ENCODE measurements at places on chromosomes 1 and 21.

- DNase-seq: no peak
Observed at GRCh38 chr21:37659874-37660273, 256.4 kb downstream of the KCNJ6 start.

DNA sequence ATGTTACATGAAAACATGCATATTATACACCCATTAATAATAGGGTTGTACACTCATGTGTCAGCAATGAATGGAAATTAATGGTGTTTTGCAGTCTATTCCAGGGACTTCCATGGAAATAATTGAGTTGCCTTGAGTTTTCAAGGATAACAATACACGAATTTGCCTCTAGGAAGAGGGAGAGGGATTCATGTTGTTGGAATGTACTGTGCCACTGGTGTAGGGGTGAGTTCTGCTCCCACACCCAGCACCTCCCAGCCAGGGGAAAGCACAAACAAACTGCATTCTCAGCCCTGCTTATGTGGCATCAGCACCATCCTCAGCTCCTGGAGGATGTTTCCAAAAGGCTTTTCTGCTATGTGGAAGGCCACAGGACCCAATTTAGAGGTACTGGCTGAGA, 57.8 kb downstream of the BCAR3 start:
- no peak for DNase-seq

DNA sequence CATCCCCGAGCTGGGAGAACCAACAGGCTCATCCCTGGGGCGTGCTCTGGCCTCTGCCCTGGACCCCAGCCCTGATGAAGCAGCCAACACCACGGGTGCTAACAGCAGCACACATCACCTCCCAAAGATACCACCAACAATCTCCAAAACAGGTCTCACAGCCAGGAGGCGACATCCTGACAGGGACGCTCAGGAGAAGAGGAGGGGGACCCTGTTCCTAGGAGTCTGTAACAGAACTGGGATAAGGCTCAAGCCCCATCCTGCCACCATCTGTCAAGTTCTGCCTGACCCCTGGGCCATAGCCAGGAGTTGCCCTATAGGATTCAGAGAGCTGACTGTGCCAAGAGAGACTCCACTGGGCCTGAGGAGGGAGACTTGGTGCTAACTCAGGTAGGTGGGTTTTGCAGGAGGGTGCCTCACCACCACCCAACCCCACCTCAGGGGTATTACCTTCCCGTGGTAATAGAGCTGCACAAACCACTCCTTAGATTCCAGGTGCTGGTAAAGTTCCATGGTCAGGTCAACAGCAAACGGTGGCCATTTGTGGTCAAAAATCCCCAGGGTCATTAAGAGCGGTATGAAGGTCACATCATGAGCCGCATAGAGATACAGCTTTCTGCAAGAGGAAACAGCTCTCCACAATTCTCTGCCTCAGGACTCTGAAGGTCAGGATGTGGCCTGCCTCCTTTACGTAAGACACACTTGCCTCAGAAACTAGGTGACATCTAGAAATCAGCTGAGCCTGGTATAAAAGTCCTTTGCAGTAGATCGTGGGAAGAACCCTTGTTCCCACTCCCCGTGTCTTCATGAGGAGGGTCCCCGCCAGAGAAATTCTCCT, 22.3 kb downstream of the ACP6 start:
- DNase-seq: no peak

DNA sequence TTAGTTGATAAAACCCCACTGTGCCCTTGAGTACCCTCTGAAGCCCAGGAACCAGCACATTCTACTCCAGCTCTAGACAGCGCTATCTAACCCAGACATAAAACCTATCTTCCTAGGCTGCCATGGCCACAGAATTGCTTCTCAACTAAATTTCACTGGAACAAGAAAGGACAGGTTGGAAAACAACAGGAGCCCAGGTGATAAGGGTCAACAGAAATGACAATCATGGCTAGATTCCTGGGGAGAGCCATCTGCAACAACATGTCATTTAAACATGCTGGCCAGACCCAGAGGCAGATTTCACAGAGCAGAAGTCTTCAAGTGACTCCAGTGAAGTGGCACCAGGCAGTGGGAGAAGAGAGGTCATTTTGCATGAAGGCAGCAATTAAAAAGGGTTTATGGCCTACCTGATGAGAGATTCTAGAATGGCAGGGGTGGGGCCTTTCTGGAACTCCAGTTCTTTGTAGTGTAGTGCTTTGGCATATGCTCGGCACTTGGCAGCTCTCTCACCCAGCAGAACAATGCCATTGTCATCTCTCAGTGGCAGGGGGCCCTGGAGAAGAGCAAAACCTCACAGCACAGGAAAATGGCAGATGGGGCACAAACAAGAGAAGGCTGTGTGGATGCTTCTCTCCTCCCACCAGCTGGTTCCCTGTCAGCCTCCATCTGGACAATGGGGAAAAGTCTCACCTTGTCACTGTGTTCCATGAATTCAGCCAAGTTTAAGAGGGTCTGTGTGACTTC, 9.9 kb downstream of the ANGPTL7 start:
- no peak for DNase-seq

GRCh38 chr21:44596068-44596725, 3.9 kb upstream of the KRTAP10-6 start:
- no peak for DNase-seq

- no peak for DNase-seq
Observed at GRCh38 chr1:9589719-9590157, 1.0 kb downstream of the TMEM201 start.

DNA sequence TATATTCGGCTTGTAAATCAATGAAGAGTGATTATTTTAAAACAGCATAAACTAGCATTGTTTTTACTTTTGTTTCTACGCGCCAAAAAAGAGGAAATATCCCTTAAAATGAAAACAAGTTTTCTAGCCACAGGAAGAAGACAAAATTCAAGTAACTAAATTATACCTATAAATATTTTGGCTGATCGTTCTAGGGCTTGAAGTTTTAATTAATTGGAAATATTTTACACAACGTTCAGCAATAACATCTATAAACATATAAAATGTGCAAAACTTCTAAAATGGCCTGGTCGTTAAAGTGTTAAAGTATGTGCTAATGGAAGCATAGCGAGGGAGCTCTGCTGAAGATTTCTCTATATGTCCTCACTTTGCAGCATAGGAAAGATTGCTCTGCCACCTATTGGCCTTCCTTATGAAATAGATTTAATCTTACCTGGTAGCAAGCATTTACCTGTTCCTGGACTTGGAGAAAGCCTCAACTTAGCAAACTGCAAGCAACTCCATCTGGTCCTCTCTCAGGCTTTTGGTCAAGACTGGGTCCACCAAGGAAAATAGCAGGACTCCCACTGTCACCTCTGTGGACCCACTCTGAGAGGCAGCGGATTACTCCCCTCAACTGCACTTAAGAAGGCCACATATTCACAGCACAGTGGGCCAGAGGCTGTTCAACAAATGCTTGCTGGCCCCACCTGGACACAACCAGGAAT, 351.3 kb upstream of the RUNX1 start:
- peak; percentile 42 for DNase-seq

- DNase-seq: no peak
Observed at GRCh38 chr1:24386241-24386640, 27.3 kb downstream of the STPG1 start.

DNA sequence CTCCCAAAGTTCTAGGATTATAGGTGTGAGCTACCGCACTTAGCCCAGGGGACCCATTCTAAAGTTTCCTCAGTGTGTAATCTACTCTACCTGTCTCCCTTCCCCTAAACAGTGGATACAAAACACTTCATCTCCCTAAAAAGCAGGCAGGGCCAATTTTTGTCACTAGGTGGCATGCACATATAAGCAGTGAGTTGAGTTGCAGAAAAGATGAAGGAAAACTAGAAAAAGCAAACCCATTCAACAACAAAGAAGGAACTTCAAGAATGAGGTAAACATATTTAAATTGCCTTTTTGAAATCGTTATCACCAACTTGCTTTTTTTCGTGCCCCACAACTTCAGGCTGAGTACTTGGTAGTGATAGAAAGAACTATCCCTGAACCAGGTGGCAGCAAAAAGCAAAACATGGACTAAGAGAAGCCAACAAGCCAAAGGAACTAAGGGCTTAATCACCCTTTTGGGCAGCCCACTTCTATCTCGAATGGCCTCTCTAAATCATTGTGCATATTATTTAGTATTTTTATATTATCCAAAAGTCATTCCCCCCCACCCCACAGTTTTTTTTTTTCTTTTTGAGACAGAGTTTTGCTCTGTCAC, 19.7 kb upstream of the ALDH9A1 start:
- DNase-seq: peak; percentile 53

DNA sequence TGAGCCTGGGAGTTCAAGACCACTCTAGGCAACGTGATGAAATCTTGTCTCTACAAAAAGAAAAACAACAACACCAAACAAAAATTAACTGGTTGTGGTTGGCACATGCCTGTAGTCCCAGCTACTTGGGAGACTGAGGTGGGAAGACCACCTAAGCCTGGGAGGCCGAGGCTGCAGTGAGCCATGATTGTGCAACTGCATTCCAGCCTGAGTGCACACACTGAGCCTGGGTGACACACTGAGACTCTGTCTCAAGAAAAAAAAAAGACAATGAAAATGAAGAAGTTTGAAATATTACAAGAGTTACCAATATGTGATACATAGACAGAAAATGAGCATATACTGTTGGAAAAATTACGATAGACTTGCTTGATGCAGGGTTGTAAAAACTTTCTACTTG, 31.9 kb downstream of the PDC start:
- no peak for DNase-seq

DNA sequence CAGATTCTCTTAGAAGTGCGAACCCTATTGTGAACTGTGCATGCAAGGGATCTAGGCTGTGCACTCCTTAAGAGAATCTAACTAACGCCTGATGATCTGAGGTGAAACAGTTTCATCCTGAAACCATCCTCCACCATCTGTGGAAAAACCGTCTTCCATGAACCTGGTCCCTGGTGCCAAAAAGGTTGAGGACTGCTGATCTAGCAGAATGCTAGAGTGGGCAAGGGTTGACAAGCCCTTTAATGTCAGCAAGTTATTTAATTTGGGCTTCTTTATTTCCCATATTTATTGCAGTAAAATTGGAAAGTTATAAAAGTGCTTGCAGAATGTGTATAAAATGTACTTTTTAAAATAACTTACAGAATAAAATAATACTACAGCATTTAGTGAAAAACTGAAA, 26.4 kb downstream of the ALG14 start:
- DNase-seq: no peak
